T-helper 2 cell (primary cell): ENCODE measurements at places on chromosomes 16 and 17.

DNA sequence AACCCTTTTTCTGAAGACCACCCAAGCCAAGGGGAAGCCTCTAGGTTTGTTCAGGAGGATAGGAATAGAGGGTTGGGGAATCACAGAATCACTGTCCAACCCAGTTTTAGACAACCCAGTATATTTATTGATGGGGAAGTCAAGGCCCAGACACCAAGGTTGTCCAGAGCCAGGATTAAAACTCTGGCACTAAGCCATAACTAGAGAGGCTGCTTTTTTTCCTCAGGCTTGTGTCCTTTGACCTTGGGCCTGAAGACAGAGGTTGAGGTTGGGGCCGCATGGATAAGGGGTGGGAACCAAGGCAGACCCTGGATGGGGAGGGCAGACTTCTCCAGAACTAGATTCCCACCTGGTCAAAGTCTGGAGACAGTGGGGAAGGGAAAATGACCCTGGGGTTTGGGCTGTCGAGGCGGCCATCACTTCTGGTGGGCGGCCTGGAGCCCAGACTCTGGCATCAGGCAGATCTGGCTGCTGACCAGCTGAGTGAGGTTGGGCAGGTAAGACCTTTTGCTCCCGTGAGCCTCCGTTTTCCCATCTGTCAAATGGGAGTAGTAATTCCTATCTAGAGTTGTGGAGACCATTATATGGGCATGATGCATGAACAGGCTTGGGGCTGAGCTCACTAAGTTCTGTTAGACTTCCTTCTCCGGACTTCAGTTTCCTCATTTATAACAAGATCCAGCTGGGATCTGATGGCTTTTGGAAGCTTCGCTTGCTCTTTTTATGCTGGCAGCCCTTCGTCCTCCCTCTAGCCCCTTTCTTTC, 17.9 kb downstream of the IGFBP4 start:
- no peak for DNase-seq

DNA sequence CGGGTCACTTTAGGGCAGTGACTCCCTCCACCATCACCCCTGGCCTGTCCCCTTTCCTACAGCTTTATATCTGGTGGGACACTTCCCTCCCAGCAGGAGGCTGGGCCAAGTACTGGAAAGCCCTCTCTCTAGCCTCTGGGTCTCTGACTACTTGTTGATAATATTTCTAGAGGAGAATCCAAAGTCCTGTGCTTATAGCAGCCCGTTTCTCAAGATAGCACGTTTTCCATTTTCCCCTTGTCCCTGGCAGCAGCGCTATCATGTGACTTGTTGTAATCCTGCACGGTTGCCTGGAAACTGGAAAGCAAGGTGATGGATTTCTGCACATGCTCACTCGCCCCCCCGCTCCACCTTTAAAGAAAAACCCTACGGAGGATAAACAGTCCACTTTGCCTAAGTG, 3.3 kb upstream of the AXIN2 start:
- no peak for DNase-seq

GRCh38 chr17:75181608-75182318, 996 bp downstream of the SUMO2 start:
- DNase-seq: peak; percentile 28

DNA sequence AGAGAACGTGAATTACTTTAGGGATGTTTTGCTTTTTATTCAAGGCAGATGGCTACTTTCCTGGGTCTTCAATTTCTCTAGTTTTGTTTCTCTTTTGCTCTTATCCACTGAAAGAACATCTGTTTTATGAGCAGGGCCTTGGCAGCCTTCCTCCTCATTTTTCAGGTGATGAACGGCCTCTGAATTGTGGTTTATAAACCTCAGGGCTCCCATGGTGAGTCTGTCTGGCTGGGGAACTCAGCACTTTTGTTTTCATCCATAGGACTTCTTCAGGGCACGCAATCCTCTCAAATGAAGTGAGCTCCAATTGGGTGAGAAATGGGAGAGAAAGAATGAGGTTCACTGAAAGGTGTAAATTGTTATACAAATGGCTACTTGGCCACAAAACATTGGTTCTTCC, 186.4 kb upstream of the ERCC4 start:
- no peak for DNase-seq

- no peak for DNase-seq
Measured at GRCh38 chr17:10821054-10821453, 16.8 kb downstream of the PIRT start.

DNA sequence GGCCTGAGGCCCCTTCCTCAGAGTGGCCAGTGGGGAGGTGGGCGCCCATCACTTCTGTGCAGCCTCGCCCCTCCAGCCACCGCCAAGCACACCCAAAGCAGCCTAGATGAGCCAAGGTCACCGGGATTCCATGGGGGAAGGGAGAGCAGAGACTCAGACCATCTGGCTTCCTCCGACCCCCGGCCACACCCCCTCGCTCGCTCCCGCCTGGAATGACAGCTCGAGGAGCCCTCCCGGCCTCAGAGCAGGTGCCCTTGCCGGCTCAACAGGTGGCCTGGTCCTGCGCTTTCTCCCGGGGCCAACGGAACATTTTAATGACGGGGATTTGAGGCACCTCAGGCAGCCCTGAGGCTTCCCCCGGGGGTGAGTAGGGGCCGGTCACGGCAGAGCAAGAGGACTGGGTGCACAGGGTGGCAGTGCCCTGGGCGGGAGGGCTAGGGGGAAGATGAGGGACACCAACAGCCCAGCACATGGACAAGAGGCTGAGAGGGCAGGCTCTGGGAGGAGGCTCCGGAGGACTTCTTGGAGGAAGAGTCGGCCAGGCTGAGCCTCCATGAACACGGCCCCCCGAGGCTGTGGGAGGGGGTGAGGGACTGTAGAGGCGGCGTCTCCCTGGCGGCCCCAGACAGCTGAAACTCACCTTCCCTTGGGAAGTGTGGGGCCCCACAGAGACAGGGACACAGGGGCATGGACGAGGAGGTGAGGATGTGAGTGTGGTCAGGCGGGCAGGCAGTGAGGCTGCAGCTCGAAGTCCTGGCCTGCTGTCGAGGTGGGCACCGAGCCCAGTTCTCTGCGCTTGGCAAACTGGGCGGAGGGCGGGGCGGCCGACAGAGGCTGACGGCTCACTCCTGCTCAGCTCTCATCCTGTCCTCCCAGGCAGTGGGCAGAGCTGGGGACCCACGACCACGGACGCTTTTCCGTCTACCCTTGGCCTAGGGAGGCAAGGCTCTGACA, 12.5 kb upstream of the C1QTNF8 start:
- no peak for DNase-seq

GRCh38 chr16:69182730-69183416, 4.1 kb upstream of the SNTB2 start:
- no peak for DNase-seq

- DNase-seq: peak; percentile 42
Measured at GRCh38 chr17:82228842-82229697, at the start of gene SLC16A3. TSS of gene SLC16A3 (plus strand) at chr17:82229042. CDS start at chr17:82236009, 6,967 bp downstream.

DNA sequence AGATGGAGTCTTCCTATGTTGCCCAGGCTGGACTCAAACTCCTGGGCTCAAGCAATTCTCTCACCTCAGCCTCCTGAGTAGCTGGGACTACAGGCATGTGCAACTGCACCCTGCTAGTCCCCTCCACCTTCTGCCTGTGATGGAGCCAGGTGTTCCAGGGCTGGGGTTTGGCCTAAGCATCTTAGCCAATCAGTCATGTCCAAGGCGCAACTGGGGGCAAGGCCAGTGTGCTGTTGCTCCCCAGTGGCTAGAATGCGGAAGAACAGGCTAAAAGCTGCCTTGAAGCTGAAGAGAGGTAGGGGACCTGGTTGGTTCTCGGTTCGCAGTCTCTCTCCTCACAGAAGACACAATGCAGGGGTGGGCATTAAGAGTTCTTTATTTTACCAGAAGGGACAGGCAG, 18.6 kb downstream of the FLOT2 start:
- no peak for DNase-seq

- DNase-seq: no peak
Measured at GRCh38 chr16:10240854-10241613, 58.8 kb upstream of the GRIN2A start.

DNA sequence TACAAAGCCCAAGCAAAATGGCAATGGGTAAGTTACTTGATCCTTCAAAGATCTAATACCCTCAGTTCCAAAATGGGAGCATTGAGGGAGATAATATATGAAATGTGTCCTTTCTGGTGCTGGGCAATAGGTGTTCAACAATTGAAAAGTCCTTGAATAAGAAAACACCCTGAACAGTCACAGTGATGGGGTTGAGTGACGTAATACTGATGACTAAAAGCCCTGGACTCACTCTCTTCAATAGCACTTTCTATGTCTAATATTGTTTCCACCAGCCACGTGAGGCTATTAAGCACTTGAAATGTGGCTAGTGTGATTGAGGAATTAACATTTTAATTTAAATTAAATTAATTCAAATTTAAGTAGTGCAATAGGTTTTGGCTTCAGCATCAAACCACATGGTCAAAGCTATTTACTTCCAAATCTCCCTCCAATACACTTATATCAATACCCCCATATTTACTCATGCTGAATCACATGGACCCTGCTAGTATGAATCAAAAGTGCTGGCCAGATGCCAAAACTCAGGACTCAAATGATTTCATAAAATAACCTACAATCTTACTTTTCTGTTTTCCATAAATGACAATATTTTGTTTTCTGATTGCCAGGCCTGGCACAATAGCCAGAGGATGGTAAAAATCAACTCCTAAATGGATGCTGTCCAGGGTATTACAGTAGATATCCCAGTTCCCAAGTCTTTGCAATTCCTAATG, 516.2 kb downstream of the HAPSTR1 start:
- DNase-seq: no peak
